NCI-H748 treated with DMSO at 0.1 percent for 48 hours (cell line): ENCODE measurements at places on chromosomes 1 and 21.

DNA sequence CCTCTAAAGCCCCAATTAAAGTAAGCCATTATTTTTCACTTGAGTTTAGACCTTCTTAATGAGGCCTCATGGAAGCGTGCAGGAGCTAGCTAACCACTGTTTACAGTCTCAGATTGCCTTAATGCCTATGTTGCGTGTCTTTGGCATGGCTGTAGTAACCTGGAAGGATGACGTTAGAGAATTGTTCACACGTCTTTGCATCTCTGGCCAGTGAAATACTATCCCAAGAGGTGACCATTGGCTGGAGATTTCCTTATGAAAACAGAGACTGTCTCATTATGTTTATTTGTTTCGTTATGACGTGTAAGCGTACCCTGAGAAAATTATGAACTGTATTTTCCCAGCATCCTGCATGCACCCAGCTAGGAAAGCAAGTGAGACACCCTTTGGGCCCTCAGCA lies 18.6 kb upstream of the BMP8A start:
- DNase-seq: no peak

DNA sequence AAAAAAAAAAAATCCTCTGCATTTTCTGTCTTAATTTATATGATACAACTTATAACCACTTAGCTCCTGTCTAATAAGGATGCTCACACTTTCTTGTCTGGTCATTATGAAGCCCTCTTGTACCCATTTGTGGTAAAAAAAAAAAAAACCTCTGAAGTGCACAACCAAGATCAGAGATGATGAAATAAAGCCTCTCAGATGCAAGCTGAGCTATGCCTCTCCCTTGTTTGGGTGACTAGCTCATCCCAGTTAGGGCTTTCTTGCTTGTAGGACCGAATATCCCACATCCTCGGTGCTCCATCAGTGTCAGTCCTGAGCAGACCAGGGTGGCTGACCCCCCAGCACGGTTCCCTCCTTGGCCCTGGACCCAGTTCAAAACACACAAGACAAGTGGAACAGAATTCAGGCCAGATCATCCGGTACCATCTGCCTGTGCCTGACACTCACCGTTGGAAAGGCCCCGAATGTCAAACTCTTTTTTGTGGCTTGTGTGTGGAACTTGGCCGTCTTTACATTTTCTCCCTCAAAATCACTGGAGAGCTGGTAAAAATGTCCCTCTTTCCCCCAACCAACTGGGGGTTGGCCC lies 6.3 kb upstream of the SELENON start:
- DNase-seq: no peak

DNA sequence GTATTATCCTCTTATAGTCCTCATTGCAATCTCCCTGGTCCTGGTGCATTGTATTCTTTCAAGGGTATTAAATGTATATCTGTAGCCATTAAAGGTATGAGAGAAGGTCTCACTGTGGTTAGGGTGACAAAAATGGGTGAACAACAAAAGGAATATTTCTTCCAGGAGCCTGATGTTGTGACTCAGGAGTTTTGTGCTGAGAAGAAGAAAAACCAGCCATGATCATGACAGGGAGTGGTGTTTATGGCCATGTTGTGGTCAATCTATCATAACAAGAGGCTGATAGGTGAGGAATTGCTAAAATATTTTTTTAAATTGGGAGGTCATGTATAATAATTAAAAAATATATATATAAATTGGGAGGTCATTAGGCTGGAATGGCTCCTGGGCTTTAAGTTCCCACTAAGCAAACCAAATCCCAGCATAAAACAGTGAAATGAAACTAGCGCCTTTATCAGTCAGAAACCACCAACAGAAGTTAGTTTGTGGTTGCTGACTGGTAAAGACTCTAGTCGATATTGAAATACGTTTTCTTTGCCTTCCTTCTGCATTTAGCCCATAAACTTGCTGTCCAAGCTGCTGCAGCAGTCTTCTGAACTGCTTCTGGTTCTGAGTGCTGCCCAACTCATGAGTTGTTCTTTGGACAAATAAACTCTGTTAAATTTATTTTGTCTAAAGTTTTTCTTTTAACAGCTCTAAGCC lies 60.3 kb downstream of the TBX19 start:
- no peak for DNase-seq

- no peak for DNase-seq
Observed at GRCh38 chr1:109783436-109783835, 19.7 kb upstream of the EPS8L3 start.

DNA sequence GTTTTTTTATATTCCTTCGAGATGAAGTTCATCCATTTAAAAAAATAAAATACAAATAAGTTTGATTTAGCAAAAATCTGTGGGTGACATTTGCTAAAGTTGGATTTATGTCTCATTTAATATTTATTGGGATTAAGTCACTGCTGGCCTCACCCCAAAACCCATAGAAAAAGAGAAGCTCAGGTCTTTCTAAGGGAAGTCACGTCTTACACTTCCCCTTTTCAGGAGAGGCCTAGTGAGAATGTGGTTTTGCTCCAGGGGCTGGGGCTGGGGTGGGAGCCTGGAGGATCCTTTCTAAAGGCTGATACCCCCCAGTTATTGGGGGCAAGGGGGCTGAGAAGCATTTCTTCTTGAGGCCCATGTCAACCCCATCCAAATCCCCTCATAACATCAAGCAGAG lies 300.3 kb downstream of the DSCAM start:
- no peak for DNase-seq

DNA sequence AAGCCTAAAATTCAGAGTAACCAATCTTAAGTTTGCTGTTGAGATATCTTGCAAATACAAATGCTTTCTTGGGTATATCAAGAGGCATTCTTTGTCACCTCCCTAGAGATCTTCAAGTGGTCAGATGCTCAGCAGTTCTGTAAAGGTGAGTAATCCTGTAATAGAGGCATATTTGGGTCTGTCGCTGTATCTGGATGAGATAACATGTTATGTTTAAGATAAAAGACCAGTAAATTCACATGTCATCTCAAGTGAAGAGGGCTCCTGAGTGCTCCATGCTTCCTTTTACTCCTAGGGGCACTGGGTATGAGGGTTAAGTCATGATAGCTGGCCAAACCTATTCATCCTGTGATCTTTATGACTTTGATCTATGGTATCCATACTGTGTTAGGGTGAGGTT lies 7.5 kb downstream of the CR2 start:
- DNase-seq: no peak

DNA sequence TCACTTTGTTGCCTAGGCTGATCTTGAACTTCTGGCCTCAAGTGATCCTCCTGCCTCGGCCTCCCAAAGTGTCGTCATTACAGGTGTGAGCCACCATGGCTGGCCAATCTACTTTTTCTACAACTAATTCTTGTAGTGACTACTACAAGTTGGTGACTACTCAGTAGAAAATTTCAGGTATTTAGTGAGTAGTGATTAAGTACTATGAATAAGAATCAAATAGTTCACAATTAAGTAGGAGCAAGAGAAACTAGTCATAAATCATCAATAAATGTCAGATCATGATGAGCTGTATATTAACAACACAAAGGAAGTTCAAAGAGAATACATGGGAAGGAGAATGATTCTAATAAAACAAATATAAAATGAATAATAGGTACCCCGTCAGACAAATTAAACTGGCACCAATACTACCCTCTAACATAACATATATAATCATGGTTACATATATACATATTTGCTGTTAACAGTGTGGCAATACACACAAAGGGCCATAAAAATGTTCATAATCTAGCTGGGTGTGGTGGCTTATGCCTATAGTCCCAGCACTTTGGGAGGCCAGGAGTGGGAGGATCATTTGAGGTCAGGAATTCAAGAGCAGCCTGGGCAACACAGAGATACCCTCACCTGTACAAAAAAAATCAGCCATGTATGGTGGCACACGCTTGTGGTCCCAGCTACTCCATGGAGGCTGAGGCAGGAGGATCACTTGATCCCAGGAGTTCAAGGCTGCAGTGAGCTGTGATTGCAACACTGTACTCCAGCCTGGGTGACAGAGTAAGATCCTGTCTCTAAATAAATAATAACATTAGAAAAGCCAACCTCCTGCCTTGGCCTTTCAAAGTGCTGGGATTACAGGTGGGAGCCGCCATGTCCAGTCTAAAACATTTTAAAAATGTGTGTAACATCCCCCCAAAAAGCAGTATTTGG lies 19.1 kb downstream of the YY1AP1 start:
- DNase-seq: no peak

GRCh38 chr1:17687145-17687544 lies 68.0 kb upstream of the ACTL8 start:
- no peak for DNase-seq

- DNase-seq: no peak
Observed at GRCh38 chr1:29698626-29699025, 462.3 kb downstream of the PTPRU start.

- no peak for DNase-seq
Observed at GRCh38 chr1:35595684-35596083, 22.6 kb downstream of the TFAP2E start.

DNA sequence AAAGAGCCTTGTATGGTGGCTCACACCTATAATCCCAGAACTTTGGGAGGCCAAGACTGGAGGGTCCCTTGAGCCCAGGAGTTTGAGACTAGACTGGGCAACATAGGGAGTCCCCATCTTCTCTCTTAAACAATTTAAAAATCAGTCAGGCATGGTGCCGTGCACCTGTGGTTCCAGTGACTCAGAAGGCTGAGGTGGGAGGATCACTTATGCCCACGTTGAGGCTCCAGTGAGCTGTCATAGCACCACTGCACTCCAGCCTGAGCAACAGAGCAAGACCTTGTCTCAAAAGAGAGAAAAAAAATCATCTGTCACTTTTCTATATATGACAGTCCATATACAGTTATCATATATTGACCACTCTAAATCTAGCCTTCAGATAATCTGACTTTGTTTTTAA lies 658.3 kb downstream of the LTN1 start:
- DNase-seq: no peak

GRCh38 chr1:3244927-3245315 lies 175.9 kb downstream of the PRDM16 start:
- DNase-seq: no peak

GRCh38 chr21:37974081-37974480 lies 57.8 kb upstream of the KCNJ6 start:
- DNase-seq: no peak

- no peak for DNase-seq
Observed at GRCh38 chr1:12600880-12601633, 17.0 kb downstream of the DHRS3 start.

GRCh38 chr1:32887623-32888022 lies 1.3 kb downstream of the HPCA start:
- no peak for DNase-seq

- DNase-seq: no peak
Observed at GRCh38 chr1:234559152-234559901, 50.7 kb downstream of the IRF2BP2 start.

DNA sequence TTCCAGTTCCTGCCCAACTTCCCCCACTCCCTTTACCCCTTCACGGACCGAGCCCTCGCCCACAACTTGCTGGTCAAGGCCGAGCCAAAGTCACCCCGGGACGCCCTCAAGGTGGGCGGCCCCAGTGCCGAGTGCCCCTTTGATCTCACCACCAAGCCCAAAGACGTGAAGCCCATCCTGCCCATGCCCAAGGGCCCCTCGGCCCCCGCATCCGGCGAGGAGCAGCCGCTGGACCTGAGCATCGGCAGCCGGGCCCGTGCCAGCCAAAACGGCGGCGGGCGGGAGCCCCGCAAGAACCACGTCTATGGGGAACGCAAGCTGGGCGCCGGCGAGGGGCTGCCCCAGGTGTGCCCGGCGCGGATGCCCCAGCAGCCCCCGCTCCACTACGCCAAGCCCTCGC lies 42.1 kb upstream of the ARHGEF16 start:
- no peak for DNase-seq

DNA sequence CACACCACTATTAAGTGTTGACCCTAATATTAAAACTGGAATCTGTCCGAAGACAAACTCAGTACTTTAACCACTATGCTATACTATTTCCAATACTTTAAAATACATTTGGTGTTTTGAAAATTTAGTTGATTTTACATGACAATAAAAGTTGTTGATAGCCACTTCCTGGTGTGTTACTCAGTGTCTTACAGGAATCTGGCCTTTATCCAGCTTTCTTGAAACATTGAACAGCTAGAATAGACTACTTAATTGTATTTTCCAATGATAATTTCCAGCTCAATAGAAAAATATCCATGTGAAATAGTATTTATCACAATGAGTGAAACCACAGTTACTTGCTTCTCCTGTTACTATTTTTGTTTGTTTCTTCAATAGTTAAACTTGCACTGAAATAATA lies 369.6 kb upstream of the ADGRL4 start:
- no peak for DNase-seq

DNA sequence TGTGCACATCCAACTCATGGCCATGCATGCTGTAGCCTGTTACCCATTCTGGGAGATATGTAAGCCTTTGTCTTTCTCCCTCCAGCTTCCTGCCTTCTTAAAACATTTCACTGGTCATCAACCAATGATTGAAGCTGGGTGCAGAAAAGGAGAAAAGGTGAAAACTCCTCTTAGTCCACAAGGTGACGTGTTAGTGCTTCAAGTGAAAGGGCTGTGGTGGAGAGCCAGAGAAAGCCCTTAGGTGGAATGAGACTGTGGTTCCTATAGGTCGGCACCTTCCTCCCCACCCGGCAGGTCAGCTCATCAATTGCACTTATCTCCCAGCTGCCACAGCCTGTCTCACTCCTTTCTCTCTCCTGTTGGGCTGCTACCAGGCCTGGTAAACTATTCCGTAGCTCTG lies 30.4 kb downstream of the ERG start:
- DNase-seq: no peak

- no peak for DNase-seq
Observed at GRCh38 chr1:11019971-11020370, 7.5 kb downstream of the TARDBP start.

GRCh38 chr1:69070660-69071373 lies 496.9 kb upstream of the LRRC7 start:
- no peak for DNase-seq

- DNase-seq: no peak
Observed at GRCh38 chr1:202798260-202798659, 10.0 kb downstream of the KDM5B start.

DNA sequence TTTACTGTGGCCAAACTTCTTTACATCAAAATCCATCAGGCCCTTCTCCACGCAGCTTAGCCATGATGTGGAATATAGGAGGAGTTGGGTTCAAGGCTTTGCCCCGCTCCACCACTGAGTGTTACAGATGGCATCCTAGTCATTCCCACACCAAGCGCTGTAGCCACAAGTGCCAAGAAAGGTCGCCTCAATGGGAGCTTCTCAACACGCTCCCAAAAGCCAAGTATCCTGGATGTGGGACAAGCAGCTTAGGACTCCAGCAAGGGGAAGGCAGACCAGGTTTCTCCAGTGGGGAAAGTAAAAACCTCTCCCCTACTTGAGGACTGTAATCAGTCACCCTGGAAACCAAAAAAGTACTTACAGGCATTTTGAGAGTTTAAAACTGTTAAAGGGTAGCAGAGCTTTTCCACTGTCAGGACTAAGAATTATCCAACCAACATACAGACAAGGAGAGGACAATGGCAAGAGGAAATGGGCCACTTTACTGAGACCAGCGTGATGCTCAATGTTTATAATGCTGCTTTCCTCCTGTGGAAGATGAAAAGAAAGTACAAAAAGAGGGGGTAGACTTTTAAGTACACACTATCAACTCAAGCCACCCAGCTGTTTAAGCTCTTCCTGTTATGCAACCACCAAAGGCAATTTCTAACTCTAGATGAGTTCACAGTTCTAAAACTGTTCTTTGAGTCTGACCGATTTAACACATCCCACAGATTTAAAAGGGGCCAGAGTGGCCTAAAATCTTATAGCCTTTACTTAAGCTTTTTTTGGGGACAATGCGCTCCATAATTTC lies 120.7 kb upstream of the KRTAP19-8 start:
- DNase-seq: no peak
